Activated CD8-positive, alpha-beta memory T cell treated with anti-CD3 and anti-CD28 coated beads, Interleukin-2, amount 50 U/mL, for 48 hours (primary cell): ENCODE measurements at places on chromosomes 7 and 10.

DNA sequence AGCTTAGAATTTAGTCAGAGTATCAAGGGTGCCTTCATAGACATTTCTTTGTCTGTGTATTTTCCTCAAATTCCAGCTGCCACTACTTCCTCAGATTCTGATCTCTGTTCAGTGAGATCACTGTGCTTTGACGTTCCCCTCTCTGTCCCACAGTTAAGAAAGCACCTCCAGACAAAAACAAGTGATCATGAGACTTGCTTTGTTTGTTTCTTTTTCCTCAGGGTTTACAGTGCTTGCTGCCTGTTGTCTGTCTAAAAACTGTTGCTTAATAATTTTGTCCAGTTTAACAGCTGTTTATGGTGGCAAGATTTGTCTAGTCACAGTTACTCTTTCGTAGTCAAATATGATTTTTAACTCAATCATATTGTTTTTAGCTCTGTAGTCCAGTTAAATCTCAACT, 29.1 kb downstream of the TRUB1 start:
- DNase-seq = no peak

- DNase-seq = peak; percentile 83
Measured at GRCh38 chr7:102426268-102427018, 6.9 kb upstream of the ORAI2 start.

GRCh38 chr7:134826105-134826504, 46.7 kb downstream of the CALD1 start:
- no peak for DNase-seq

GRCh38 chr7:25777969-25778708, 373.9 kb upstream of the NFE2L3 start:
- DNase-seq = no peak

GRCh38 chr10:71099731-71100361, 112.5 kb upstream of the UNC5B start:
- DNase-seq = no peak

- DNase-seq = no peak
Measured at GRCh38 chr10:34834274-34834673, 19.2 kb upstream of the PARD3 start.

DNA sequence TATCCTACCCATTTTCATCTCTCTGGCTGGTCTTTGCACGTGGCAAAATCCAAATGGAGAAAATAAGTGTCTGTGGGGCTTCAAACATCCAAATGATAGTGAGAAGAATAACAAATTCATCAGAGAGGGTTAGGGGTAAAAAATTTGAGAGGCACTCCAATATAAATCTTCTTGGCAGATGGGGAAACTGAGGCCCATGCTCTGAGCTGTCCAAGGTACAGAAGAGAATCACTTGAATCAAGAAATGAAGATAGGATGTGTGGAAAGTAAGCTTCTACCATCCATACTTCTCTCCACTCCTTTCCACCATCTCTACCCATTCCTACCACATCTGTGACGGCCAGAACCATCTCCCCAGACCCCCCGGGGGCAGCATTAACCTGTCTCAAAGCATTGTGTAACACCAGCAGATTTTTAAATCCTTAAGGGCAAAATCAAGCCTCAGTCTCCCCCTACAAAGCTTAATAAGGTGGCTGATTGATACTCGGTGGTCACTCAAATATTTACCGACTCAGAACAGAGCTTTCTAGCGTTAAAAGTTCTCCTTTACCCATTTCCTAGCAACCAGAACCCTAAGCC, 818 bp downstream of the GOT1 start:
- DNase-seq = no peak

DNA sequence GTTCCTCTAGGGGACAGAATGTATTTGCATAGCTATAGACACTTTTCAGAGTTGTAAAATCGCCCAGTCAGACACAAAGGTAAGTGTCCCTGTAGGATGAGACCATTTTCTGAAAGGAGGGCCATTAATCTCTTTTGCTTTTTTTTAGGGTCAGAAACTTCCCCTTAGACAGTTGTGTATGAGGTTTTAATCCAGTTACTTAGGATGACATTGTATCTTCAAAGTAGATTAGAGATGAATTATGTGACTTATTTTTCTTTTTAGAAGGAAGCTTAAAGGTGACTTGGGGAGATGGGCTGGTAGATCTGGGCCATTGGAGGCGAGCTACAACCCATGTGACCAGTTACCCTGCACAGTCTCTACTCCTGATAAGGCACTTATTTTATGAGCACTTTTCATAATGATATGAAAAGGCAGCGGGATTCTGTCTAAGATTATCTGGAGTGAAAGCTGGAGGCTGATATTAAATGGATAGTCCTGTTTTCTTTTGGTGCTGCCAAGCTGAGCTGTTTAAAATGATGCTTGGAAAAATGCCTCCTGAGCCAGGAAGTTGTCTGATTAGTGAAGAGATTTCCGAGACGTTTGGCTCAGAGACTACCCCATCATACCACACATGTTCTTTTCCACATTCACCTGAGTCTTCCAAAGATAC, 264.3 kb downstream of the AUTS2 start:
- no peak for DNase-seq

DNA sequence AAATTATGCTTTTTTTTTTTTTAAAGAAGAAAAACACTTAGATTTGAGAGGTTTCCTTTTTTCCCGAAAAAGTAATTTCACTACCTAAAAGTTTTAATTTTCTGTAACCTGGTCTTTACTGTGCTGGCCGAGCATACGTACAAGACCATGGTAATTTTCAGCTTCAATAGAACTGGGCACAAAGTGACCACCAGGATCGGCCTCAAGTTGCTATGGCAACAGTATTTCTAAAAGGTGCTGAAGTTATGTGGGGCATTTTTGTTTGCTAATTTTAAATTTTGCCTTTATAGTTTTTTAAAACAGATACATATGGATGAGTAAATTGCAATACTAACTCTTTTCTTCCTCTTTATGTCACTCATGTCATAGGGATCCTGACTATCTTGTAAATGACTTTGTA, 69.4 kb downstream of the FAM204A start:
- DNase-seq = no peak

DNA sequence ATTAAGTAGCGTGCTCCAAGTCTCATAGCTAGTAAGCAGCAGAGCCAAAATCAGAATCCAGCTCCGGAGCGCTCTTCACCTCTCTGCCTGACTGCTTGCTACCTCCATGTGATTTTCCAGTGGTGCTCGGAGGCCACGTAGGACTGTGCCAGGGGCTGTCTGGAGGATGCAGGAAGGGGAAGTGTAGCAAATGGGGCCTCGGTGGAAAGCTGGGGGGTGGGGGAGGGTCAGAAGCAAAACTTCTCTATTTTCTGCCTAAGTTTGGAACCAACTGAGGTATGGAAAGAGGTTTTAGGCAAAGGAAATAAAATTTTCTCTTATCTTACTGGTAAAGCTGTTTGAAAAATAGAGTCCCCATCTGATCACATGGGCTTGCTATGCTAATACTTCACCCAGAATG, 108.7 kb downstream of the TBXAS1 start:
- no peak for DNase-seq

GRCh38 chr10:90288391-90288933, 569.4 kb downstream of the HTR7 start:
- DNase-seq = no peak

GRCh38 chr7:44216521-44217222, 15.9 kb downstream of the YKT6 start:
- DNase-seq = no peak

GRCh38 chr10:112783351-112784021, 166.6 kb upstream of the TCF7L2 start:
- DNase-seq = no peak
